ENCODE measurements at places on chromosomes 16 and 17.

DNA sequence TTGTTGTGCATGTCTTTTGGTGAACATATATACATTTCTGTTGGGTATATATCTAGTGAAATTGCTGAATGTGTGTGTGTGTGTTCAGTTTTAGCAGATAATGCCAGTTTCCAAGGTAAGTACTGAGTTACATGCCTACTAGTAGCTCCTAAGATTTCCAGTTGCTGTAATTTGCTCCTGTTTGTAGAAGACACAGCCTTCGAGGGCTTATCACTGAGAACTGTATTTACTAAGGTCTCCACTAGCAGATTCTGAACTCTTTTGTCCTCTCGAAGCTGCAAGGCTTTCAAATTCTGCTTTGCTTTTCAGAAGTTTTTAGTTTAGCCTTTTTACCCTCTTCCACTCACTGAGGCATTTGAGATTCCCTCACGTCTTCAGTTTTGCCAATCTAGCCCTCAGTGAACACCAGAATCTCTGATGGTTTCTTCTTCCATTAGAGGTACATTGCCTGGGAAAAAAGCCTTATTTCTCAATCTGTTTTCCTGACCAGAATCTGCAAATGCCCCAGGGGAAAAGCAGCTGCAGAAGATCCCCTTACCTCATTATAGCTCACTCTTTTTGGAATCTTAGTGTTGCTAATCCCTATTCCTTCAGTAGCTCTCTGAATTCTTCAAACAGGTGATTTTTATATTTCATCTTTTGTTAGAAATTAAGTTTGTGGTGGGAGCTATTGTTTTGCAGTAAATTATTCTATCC lies 52.9 kb downstream of the NF1 start:
- no peak for DNase-seq

- no peak for DNase-seq
These were observed 8.9 kb upstream of the ITGB3 start for GRCh38 chr17:47244697-47245096.

DNA sequence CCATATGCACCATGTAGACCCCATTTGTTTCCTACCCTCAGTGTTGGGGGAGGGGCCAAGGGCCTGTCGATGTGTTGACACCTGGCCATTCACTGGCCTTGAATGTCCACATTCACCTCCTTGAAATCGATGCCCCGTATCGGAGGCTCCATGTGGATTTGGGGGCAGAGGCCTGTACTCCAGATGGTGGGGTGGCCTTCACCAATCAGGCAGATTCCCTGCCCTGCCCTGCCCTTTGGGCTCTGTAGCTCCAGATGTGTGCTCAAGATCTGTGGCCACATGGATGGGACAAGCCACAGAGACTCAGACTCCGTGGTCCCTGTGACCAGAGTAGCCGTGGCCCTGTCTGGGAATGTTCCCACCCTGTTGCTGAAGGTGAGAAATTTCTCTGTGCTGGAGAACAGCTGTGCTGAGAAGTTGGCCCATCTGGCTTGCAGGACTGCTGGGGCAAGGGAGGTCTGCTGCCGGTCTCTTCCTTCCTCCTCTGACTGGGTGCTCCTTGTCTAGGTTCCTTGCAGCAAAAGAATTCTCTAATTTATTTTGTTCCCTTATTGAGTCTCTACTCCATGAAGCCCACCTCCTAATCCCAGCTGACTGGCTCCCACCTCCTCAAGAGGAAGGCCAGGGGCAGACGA lies 221.3 kb downstream of the SEC14L1 start:
- no peak for DNase-seq

DNA sequence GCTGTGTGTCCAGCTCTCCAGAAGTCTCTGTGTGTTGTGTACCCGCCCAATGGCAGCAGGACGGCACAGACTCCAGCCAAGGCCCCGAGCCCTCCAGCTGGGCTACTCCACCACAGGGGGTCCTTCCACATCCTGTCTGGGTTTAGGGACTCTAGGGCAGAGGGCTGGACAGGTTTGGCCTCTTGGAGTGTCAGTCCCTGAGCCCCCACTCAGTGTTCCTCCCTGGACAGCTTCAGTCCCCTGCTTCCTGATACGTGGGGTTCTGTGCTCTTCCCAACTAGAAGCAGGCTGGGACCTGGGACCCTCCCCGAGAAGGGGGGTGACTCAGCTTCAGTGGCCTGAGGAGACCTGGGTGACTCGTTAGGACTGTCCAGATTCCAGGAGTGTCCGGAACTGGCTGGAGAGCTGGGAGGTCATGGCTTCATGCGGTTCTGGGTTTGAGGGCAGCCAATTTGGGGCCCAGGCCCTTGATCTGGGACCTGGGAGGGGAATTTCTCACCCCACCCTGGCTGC lies 4.2 kb downstream of the CDK3 start:
- DNase-seq = no peak

- no peak for DNase-seq
These were observed 1.1 kb upstream of the PIK3R6 start for GRCh38 chr17:8868529-8868951.

Data from urinary bladder (tissue), 4 donors.